Activated CD4-positive, alpha-beta T cell treated with anti-CD3 and anti-CD28 coated beads for 36 hours (primary cell): ENCODE measurements at places on chromosomes 6 and 20.

GRCh38 chr6:125212377-125212776 lies 58.8 kb downstream of the TPD52L1 start:
- no peak for DNase-seq

DNA sequence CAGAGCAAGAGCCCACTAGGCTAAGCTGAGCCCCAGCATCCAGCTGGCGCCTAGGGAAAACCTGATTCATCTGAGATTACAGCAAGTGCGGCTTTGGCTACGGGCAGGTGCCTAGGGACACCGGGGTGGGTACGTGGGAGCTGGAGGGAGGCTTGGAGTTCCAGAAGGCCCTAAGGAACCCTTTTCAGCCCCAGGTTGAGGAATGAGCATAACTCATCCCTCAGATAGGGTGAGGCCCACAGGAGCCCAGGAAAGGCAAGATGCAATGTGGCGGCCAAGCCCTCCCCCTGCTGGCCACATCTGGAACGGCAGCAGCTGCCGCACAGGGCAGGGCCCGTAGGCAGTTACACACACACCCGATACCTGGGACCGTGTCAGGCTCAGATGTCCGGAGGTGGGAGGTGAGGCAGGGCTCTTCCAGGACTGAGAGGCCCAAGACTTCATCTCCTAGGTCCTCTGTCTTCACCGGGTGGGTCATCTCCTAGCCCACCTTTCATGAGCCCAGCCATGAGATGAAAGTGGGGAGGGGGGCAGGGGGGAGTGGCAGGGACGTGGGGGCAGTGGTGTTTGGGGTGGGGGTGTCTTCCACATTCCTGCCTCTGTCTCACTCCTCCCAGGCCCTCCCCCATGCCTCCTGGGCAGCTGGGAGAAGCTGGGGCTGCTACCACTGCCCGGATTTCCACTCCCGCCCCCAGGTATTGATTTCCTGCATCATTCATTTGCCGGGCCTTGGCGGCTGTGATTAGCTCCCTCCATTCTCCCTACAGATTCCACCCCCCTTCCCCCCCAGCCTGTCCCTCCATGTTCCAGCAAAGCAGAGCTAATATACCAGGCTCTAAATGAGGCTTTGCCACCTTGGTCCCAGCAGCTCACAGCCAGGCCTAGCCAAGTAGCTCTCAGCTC lies 5.5 kb downstream of the MDGA1 start:
- peak; percentile 88 for DNase-seq

DNA sequence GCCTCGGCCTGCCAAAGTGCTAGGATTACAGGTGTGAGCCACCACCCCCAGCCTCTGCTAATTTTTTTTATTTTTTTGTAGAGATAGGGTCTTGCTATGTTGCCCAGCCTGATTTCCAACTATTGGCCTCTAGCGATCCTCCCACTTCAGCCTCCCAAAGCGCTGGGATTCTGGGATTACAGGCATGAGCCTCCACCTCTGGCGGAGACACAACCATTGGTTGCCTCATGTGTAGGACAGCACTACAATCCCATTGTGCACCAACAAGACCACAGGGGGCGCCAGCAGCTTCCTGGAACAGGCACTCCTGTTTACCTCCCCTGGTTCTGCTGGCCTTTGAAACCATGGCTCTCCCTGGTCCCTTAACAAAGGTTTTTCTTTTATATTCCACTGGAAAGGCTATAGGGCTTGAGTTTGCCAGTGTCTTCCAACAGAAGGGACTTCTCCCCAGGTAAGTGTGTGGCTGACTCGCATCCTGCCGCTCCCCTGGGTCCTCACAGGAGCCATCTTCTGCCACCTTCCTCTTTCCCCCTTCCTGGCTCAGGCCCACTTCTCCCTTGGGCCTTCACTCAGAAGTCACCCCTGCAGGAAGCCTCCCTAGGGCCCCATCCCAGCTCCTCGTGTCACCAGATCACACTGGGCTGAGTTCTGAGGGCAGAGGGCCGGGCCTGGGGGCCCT lies 39.2 kb upstream of the TLDC2 start:
- peak; percentile 88 for DNase-seq

- no peak for DNase-seq
Measured at GRCh38 chr6:55636406-55637102, 57.6 kb upstream of the HMGCLL1 start.

GRCh38 chr20:13302647-13303450 lies 81.8 kb downstream of the ISM1 start:
- peak; percentile 73 for DNase-seq

GRCh38 chr20:47334022-47334551 lies 22.4 kb downstream of the ZMYND8 start:
- DNase-seq = no peak

DNA sequence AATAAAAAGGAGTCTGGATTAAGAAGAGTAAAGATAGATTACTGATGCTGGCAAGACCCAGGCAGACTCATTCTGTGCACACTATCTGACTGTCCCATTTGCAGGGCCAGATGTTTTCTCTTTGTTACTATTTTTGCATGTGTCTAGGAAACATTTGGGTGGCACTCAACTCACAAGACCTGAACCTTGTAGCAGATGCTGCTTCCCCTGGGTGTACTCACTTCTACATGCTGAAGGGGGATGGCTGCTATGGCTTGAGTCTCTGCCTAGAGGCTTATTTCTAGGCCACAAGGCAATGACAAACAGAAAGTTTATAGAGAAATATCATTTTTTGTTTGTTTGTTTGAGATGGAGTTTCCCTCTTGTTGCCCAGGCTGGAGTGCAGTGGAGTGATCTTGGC lies 351.4 kb downstream of the FOXA2 start:
- no peak for DNase-seq

- DNase-seq = no peak
Measured at GRCh38 chr6:126941751-126942150, 176.7 kb upstream of the RSPO3 start.

- DNase-seq = peak; percentile 68
Measured at GRCh38 chr20:1391640-1392442, 1.0 kb downstream of the FKBP1A start.

GRCh38 chr6:156688620-156688971 lies 88.6 kb upstream of the ARID1B start:
- DNase-seq = no peak

GRCh38 chr6:150410399-150410798 lies 41.6 kb downstream of the IYD start:
- DNase-seq = no peak

GRCh38 chr20:4957939-4958362 lies 43.4 kb downstream of the SLC23A2 start:
- DNase-seq = no peak

- peak; percentile 73 for DNase-seq
Measured at GRCh38 chr20:38870733-38871559, 55.3 kb upstream of the FAM83D start.

DNA sequence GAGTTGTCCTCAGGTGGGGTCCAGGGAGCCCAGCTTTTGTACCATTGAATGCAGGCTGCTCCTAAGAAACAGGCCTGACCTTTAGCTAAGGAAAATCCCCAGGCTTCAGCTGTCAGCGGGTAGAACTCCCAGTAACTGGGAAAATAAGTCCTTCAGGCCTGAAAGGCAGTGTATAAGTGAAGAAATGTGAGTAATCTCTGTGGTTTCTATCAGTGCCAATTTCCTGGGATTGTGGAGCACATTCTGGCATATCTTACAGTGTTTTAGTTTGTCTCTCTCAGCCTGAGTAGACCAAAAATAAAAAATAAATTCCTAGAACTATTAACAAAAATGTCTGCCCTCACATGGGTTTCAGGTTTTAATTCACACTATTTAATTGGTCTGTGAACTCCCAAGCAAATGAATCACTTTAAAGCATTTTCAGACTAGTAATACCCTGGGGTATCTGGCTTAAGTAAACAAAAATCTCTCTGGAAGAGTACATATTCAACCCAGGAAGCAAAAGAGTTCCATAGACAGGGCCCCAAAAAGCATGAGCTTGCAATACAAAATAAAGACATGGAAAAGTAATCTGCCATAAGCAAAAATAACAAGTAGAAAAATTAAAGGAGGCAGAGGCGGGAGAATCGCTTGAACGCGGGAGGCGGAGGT lies 566.2 kb upstream of the NOX3 start:
- DNase-seq = no peak
